ENCODE measurements at places on chromosomes 2 and 18.
A peak's percentile ranks its signal among the peaks of the same experiment; 100 is the strongest.

GRCh38 chr2:212549463-212549862 is 10.9 kb upstream of the ERBB4 start:
- no peak for DNase-seq

DNA sequence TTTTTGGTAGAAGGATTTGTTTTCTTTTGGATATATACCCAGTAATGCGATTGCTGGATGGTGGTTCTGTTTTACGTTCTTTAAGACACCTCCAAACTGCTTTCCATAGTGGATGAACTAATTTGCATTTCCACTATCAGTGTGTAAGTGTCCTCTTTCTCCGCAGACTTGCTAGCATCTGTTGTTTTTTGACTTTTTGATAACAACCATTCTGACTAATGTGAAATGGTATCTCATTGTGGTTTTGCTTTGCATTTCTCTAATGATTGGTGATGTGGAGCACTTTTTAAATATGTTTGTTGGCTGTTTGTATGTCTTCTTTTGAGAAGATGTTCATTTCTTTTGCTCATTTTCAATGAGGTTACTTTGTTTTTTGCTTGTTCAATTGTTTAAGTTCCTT is 260.9 kb upstream of the CWC22 start:
- no peak for DNase-seq

- no peak for DNase-seq
Measured at GRCh38 chr18:75376004-75376403, 51.5 kb downstream of the SMIM21 start.

- peak; percentile 24 for DNase-seq
Measured at GRCh38 chr18:68734308-68734707, 19.4 kb upstream of the TMX3 start.

DNA sequence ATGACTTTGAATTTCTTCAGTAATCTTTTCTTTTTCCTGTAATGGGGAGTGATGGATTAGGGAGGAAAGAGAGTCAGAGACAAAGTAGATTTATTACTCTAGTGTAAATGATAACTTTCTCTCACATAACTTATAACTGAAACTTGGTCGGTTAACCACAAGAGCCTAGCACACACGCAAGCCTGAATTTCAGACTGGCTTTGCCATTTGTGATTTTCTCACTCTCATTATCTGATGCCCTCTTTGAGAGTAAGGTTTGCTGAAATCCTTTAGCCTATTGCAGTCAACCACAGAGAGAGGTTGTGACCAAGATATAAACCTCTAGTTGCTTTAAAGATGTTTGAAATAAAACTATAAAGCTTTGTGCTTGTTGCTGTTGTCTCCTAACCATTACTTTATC is 117.9 kb upstream of the NETO1 start:
- DNase-seq, result no peak

GRCh38 chr2:227456772-227457171 is 15.2 kb upstream of the AGFG1 start:
- no peak for DNase-seq

GRCh38 chr2:238216651-238217184 is 13.2 kb upstream of the ILKAP start:
- no peak for DNase-seq

DNA sequence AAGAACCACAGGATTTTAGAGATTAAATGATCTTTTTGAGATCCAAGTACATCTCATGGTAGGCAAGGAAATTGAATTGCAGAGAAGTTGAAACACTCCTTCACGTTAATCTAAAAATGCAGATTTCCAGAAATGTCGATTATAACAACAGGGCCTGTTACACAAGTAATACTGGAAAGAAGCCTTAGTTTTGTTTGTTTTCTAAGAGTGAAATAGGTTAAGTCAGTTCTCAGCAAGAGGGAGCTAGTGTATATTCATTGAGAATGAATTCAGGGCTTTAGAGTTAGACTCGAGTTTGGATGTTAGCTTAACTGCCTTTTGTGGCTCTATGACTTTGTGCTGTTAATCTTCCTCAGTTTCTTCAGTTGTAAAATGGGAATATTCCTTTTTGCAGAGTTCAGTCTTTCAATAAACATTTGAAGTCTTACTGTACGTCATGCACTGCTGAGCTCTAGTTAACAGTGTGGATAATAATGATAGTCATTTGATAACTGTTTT is 926 bp downstream of the NDUFV2 start:
- no peak for DNase-seq

DNA sequence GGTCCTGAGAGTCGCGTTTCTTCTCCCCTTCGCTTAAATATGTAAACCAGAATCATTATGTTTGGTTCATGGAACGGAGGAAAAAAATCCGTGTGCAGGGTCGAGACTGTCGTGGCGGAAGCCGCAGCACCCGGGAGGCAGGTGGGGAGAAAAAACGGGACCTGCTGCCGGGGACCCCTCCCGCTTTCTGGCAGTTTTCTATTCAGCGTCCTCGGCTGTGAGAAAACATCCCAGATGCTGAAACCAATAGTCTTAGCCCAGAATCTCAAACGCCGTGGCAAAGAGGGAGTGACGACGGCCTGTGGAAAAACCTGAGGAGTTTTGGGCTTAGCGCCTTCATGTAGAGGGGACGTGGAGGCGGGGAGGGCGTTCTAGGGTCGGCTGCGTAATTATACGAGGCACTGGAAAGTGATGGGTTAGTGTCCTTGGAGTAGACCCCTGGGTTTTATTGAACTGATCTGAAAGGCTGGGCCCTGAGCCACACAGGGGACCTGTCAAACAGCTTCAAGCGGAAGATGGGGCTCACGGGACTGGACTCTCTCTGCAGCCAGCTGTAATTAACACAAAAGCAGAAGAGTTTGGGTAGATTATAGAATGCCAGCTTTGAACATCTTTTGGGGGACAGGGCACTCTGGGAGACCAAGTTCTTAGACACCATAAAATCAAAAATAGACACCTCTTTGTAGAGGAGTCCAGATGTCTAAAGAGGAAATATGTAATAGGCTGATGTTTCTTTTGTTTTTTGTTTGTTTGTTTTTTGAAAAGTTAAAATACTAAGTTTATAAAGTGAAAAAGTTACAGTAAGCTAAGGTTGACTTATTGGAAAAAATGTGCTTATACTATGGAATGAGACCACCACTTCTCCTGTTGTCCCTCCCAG is 834 bp upstream of the BUB1 start:
- peak; percentile 3 for DNase-seq

DNA sequence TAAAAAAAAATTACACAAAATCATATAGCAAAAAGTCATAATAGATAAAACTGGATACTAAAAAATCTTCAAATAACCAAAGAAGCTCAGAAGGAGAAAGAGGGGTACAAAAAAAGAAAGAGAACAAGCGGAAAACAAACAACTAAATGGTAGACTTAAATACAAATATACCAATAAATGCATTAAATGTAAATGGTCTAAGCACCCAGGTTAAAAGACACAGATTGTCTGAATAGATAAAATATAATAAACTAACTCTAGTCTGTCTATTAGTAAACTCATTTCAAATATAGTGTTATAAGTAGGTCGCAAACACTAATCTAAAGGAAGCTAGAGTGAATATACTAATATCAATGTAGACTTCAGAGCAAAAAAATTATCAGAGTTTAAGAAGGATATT is 357.4 kb downstream of the METTL4 start:
- DNase-seq, result no peak
